Right hindlimb (tissue), 1 donor: ENCODE measurements at places on chromosomes 16 and 17.

DNA sequence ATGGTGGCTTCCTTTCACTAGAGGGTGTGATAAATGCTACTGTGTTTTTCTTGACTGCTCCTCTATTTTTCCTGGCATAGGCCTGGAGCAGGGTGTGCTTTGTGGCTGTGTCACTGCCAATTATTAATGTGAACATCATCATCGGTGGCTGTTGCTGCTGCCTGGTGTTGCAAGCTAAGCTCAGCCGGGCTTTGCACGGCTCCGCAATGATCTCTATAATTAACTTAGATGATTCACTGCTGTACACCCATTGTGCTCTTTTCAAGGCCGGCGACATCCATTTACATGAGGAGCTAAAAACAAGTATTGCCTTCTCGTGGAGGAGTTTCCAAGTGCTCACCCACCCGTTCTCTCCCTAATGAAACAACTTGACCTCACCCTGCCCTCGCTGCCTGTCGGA lies 160.1 kb upstream of the IRX3 start:
- peak; percentile 56 for DNase-seq

DNA sequence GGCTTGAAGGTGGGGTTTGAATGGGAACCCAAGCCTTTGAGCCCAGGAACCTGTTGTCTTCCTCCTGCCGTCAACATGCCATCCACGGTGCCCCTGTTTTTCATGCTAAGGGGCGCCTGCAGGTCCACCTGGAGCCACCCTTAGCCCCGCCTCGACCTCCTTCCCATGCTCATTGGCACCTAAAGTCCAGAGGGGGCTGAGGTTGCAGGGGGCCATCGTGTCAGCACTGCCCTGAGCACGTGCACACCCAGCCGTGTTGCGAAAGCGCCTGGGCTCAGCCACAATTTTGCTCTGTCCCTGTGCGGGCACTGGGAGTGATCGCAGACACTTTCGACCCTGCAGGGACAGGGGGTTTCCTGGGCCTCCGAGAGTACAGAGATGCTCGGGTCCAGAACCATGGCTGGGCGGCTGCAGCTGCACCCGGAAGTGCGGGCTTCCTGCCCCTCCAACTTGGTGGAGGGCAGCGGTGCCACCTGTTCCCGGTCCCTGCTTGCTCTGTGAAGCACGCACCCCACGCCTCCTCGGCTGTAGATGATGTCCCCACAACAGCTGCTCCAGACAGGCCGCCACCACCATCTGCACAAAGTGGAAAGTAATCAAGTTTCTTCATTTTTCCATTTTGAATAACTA lies 454.7 kb downstream of the CDH8 start:
- DNase-seq, result no peak

- no peak for DNase-seq
Measured at GRCh38 chr17:69468207-69468606, 53.7 kb downstream of the MAP2K6 start.

GRCh38 chr17:69762359-69762758 lies 312.7 kb upstream of the KCNJ16 start:
- no peak for DNase-seq

- peak; percentile 66 for DNase-seq
Measured at GRCh38 chr16:49776085-49776595, 79.8 kb downstream of the ZNF423 start.

DNA sequence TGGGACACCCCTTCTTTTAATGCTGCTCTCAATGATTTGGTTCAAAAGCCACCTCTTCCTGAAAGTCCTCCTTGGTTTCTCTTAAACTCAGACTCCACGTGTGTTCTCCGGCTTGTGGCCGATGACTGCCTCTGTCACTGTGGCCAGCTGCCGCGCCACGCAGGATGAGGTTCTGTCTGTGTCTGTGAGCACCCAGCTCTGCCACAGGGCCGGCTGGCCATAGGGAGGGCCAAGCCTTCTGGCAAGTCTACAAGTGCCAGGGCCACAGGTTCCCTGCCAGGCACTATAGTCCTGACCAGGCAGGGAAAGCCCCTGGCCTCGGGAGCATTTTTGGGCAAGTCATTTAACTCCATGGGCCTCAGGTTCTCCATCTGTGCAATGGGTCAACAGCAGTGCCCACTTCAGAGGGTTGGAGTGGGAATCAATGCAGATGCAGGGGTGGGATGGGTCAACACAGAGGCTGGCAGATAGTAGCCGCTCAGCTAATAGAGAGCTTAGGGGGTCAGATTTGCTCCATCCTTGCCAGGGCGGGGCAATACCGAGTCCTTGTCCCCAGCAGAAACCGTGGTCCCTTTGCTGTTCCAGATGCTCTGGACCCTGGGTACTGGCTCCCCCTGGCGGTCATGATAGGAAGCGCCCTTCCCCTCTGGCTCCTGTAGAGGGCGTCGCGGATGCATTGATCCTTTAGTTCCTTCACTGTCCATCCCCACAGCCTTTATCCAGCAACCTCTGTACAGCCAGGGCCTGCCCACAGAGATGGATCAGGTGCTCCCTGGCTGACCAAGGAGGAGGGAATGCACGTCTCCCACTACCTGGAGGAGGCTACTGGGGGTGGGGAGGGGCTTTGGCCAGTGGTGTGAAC lies 19.3 kb upstream of the ADGRG3 start:
- DNase-seq, result peak; percentile 83

DNA sequence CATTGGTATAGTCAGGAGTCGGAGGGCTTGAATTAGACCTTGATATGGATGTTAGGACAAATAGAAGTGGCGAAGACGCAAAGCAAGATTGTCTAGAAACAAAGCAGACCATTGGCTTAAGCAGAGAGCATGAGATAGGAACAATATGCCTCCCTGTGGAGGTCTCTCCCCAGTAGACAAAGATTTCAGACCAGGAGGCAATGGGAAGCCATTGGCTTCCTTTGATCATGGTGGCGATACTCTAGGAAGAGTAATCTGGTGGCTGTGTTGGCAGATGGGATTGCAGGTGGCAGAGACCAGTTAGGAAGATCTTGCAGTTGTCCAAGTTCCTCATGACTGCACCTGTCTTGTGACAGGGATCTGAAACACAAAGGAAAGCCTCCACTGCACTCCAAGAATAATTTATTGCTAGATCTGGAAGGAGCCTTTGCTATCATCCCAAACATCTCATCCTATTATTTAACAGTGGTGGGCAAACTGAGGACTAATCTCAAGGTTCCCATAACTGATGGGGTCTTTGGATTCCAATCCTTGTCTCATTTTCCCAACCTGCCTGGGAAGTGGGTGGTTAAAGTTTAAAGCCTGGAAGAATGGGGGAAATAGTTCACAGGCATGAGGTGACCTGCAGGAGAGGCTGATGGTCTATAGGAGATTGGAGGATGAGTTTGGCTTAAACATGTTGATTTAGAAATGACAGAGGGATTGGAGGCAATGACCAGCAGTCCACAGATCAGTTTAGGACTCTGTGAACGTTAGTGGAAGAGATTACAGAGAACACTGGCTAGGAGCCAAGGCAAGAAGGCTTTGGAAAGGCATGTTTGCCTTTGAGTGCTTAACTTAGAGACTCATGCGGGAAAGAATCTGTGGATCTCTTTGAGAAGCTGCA lies 37.0 kb downstream of the HLF start:
- no peak for DNase-seq

- peak; percentile 51 for DNase-seq
Measured at GRCh38 chr17:40536295-40537171, 28.7 kb downstream of the CCR7 start.

DNA sequence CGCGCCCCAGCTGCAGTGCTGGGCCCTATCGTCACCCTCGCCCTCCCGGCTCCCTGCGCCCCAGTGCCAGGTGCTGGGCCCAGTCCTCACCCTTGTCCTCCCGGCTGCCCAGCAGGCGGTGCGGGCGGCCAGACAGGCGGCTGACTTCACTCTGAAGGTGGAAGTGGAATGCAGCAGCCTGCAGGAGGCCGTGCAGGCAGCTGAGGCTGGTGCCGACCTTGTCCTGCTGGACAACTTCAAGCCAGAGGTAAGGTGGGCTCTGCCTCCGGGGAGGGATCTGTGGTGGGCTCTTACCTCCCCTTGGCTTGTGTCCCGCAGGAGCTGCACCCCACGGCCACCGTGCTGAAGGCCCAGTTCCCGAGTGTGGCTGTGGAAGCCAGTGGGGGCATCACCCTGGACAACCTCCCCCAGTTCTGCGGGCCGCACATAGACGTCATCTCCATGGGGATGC lies 17.9 kb downstream of the QPRT start:
- DNase-seq, result no peak

DNA sequence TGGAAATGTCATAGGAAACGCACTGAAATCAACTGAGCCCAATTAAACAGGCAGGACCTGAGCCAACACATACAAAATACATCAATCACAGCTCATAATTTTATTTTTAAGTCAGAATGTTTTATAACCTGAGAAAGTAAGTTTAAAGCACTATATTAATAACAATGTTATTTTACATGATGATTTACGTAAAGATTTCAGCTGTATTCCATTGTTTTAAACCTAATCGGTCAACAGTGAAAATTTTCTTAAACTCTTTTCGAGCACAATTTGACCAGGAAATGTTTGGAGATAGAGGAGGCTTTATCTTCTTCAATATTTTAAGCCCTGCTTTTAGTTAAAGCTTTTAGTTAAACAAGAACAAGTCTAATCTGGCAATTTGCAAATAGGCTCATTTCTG lies 201.8 kb upstream of the TOX3 start:
- DNase-seq, result no peak

DNA sequence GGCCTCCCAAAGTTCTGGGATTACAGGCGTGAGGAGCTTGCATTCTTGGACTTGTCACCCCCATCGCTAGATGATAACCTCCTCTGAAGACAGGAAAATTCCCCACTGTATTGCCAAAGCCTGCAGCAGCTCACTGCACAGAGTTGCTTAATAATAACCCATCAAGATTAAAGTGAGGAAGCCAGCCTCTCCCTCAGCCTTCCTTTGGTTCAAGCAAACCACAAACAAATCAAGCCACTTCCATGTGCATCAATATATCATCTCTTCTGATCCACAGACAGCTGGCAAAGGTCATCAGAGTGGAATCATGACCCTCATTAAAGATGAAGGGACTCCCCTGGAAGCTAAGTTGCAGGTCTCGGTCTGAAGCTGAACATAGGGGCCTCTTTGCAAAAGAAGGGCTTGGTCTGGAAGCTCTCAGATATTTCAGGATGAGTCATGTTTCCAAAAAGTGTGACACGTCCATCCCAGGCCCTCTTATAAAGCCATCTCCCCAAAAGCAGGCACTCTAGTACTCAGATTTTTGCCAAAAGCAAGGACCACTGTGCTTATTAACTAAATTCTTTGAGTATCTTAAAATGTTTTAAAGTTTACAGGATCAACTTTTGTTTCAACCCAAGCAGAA lies 4.8 kb downstream of the EMP2 start:
- no peak for DNase-seq
